NCI-H460 (cell line): ENCODE measurements at places on chromosomes 5 and 9.

DNA sequence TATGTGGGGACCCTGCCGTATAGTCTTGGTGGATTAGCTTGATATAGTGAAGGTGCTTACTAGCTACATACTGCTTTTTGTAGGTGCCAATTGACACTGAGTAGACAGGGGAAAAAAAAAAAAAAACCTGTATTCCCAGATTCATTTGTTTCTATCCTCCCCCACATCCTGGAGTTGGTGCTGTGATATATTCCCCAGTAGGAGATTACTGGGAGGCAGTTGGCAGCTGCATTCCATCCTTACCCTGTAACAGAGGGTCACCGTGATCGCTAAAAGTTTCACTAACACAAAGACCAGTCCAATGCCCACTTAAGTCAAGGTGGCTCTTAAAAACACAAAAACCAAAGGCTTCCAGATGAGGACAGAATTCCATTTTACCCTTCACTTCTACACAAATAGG is 27.4 kb upstream of the TOMM5 start:
- DNase-seq = no peak

DNA sequence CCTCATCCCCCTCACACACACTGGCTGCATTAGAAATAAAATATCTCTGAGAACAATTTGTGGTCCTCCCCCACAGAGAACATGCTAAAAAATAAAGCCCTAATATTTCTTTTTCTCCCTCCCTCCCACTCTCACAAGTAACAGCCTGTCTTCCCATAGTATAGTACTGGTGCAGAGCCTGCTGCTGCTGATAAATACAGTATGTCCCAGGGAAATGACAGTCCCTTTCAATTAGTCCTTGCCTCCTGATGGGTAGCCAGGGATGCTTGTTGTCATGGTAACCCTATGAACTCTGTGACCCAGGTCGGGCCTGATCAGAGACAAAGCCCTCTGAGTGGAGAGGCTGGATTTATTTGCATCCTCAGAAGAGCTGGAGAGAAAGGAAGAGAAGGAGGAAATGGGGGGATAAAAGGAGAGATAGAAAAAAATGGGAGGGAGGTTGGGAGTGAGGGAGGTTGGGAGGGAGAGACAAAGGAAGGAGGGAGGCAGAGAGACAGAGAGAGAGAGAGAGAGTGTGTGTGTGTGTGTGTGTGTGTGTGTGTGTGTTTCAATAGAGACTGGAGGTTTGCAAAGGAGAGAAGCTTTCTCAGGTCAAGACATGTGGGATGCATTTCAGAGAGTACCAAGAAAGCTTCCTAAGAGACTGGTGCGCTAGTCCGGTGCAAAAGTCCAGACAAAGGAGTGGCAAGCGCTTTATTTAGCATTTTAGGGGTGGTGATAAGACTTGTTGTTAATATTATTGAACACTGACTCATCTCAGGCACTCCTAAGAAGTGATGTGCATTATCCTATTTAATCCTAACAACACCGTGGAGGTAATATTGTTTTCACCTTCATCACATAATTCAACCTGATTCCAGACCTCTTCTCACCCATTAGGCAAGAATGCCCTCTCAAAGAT is 260.8 kb downstream of the FAM114A2 start:
- DNase-seq = no peak

DNA sequence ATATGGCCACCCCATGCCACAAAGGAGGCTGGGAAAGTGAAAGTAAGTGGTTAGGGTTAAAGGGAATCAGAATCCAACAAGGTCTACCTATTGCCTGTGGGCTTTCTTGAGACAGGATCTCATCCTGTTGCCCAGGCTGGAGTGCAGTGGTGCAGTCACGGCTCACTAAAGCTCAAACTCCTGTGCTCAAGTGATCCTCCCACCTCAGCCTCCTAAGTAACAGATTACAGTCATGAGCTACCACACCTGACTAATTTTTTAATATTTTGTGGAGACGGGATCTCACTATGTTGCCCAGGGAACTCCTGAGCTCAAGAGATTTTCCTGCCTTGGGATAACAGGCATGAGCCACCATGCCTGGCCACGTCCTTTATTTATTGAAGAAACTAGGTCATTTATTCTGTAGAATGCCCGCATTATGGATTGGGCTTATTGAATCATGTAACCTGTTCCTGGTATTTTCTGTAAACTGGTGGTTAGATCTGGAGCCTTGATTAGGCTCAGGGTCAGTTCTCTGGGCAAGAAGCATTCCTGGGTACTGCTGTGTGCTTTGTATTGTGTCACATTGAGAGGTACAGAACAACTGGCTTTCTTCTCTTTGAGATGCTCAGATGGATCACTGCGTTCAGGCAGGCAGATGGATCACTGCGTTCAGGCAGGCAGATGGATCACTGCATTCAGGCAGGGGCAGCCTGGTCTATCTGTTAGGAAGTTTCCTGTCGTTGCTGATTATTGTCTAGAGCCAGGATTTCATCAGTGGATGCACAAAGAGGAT is 41.6 kb downstream of the ERGIC1 start:
- DNase-seq = no peak

- no peak for DNase-seq
Observed at GRCh38 chr9:124859803-124860581, 1.8 kb downstream of the RPL35 start.

DNA sequence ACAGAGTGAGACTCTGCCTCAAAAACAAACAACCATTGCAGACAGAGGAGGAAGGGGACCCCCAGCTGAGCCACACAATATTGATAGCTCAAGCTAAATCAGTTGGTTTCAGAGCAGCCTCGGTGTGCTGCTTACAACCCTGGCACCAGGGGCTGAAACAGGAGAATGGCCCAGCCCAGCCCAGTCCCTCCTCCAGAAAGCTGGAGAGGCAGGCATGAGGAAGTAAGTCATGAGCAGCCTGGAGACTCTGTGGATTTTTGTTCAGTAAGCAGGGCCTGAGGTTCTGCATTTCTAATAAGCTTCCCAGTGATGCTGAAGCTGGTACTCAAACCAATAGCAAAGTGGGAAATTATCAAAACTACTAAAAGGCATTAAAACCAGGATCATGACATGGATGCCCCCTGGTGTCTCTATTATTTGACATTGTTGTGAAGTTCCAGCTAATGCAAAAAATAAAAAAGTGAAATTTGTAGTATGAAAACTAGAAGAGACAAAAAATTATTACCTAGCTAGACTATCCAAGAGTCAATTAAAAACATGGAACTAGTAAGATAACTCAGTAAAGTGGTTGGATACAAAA is 14.2 kb downstream of the PRRT1B start:
- no peak for DNase-seq

DNA sequence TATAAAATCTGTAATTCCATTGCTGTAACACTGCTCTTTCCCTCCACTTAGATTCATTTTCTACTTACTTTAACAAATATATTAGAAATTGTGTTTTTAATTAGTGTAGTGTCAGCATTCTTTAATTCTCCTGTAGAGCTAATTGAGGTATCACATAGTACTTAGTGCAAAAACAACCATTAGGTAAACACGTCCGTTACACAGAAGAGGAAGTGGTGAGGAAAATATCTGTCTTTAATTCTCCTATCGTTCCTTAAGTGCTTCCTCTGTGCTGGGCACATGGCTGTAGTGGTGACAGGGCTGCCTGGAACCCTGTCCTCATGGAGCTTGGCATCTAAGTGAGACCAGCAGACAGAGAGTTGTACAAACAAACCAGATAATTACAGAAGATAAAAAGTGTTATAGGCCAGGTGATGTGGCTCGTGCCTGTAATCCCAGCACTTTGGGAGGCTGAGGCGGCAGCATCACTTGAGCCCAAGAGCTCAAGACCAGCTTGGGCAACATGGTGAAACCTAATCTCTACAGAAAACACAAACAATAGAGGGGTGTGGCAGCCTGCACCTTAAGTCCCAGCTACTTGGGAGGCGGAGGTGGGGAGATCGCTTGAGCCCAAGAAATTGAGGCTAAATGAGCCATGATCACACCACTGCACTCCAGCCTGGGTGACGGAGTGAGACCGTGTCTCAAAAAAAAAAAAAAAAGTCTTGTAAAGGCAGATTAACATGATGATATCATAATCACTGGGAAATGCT is 36.4 kb downstream of the PARP8 start:
- no peak for DNase-seq

DNA sequence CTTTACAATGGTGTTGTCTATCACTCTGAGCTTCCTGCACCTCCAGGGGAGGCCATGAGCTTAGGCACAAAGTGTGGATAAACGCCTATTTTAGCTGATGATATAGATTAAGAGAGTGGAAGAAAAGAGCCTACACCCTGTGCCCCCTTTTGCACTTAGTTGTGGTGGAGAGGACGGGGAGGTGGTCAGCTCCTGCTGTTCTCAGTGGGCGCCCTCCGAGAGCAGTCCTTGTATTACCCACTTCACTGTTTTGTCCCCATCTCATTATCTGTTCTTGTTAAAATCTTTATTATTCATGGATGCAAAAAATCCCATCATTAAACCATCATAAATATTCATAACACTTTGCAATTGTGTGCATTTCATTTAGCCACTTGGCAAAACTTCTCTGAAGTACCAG is 303.3 kb downstream of the EFNA5 start:
- no peak for DNase-seq

DNA sequence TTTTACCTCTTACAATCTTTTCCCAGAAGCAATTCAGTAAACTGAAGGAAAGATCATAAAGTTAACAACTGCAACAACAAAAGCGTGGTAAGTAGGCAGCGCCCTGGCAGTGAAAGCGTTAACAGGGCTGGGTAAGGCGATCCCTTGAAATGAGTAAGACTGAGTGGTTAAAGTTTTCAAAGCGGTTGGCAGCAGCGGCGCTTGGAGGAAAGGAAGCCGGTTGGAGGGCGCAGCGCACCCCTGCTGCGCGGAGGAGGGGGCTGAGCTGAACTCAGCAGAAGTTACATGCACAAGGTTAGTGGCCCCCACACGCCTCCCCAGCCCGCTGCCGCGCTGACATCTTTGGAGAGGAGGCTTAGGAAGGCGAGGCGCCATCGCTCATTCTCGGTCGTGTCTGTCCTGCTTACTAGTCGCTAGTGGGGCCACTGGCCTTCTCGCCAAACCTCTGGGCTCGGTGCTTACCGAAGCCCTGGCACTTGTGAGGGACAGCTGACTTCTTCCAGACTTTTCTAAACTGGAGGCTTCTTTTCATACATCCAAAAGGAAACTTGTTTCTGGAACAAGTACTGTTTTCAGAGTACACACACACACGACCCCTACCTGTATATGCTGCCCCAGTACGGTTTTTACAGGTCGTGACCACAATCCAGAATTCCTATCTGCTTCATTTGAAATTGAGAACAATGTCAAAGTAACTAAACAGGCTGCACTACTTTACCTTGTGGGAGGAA is at the start of gene SH3RF2:
Gene SH3RF2, plus strand, starts transcription at position 178 of the 731 bp plus-strand sequence. CDS start 1,351 bp downstream, outside the sequence.
- DNase-seq = peak; percentile 78

- DNase-seq = no peak
Observed at GRCh38 chr9:134800791-134801339, 79.7 kb upstream of the FCN2 start.

DNA sequence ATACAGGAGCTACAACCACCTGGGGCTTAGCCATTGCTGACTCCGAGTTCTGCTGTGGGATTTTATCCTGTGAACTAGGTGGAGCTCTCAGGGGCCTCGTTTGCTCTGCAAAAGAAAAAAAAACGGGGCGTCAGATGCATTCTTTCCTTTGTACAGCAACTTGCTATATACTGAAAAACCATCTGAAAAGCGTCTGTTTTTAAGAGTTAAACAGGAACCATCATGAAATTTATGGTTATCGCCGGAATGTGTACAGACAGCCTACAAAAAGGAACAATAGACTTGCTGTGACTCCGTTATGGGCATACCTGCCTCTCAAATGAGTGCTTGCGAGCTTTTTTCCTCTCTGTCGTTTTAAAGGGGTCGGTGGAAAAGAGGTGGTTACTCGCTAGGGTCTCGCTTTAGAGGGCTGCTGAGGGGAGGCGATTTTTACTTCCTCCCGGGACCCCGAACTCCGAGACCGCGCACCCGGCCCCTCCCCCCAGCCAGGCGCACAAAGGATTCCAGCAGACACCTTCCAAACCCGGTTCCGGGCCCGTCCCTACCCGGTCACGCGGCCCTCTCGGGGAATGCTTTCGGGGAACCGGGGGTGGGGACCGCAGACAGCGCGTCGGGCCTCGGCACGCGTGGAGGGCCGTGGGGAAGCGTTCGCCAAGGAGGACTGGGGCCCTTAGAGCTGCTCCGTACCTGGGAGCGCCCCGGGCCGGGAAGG is 826 bp downstream of the PAIP1 start:
- DNase-seq = peak; percentile 20

DNA sequence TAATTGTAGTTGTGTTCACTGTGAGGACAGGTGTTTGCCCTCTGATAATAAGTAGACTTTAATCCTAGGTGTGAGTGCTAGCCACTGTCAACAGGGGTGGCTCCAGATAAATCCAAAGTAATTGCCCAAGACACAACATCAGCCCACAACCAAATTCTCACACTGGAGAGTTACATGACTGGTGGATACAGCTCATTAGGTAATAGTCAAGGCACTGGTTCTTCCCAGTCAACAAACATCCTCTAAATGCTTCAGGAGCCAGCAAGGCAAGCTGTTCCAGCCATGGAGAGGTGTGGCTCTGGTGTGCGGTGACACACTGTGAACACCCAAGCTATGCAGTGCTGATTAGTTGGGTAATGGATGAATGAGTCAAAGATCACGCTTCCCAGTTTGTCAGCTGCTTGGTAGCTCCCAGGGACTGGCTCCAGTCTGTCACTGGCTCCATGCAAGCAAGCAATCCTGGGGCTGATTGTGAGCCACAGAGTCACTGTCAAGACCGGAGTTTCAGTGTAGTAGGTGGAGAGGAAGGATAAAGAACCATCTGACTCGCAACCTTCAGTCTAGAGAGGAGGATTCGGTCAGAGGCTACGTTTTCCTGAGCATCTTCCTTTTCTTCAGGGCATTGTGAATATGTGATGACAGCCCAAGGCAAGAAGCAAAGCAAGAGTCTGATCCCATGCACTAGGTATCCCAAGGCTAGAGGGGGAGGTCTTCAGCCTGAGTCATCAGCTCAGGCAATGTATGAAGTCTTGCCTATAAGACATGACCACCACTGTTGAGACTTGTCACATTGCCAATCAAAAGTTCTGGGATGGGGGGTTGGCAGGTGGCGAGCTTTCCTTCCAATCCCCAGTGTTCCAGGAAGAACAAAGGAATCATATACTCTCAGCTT is 63.1 kb downstream of the UGCG start:
- DNase-seq = peak; percentile 82
